Glutamatergic neuron (in vitro differentiated cells): ENCODE measurements at places on chromosomes 3 and 15.

- DNase-seq: no peak
Observed at GRCh38 chr15:68629519-68630210, 50.9 kb downstream of the CORO2B start.

DNA sequence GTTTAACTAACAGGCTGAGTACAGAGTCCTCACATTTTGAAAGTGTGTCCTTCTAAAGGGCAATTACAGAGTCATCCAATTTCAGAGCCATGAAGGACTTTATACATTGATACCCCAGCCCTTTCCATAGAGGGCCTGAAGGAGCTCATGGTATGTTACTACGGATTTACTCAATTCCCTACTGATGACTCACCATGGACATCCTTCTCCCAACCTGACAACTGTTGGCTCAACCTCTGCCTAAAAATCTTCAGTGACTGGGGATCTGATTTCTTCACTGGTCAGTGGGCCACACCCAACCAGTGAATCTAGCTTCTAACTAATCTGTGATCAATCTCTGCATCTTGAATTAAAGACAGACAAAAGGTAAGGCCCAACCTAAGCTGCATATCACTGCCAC is 963.4 kb upstream of the CFAP20DC start:
- DNase-seq: no peak

- no peak for DNase-seq
Observed at GRCh38 chr15:50613600-50613999, 67.1 kb upstream of the USP50 start.

DNA sequence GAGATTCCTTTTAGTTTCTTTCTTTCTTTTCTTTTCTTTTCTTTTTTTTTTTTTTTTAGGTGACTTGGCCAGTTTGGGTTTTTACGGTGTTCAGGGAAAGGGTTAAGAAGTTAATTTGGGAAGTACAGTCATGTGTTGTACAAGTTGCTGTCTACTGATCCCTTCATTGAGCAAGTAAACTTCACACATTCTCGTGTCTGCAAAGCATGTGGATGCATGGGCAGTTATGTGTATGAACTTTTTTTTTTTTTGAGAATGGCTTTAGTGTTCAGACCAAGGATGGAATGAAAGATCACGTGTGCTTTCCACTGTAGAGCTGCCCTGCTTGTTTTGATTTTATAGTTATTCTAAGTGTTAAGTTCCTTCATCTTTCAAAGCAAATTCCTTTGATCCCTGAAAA is 132.3 kb downstream of the PGPEP1L start:
- DNase-seq: no peak

DNA sequence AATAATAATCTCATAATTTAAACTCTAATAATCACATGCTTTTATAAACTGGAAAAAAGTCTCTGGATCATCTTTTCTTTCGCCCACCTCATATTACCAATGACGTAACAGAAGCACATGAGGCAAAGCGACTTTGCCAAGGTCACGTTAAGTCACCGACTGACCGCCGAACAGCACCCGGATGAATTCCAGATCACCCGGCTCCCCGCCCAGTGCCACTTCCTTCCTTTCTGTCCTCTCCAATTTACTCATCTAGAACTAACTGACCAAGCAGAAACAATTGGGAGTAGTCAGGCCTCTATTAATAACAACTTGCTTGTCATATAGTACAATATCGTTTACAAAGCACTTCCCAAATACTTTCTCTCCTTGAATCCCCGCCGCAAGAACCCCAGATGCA is 21.1 kb downstream of the FGF12 start:
- no peak for DNase-seq
